ENCODE measurements at places on chromosomes 16 and 17.

DNA sequence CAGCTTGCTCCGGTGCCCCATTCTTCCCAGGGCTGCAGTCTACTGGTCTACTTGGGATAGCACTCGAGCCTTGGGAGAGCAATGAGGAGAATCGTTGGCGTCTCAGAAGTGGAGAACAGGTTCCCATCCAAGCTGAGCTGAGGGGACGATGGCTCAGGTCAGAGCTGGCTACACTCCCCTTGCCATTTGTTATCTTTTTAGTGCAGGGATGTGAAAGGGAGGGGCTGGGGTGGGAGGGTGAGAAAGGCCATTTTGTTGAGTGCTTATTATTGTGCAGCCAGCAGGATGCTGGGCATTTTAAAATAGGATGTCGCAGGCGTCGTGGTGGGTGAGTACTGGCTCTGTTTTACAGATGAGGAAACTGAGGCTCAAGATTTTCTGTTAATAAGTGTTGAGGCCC lies 410.8 kb downstream of the SNX29 start:
- no peak for DNase-seq

GRCh38 chr17:76270770-76271668 lies 5.9 kb downstream of the UBALD2 start:
- no peak for DNase-seq

GRCh38 chr17:9487406-9487805 lies 88.2 kb downstream of the STX8 start:
- DNase-seq: no peak

- DNase-seq: no peak
These were observed 212.9 kb downstream of the CNTNAP4 start for GRCh38 chr16:76490036-76490639.

DNA sequence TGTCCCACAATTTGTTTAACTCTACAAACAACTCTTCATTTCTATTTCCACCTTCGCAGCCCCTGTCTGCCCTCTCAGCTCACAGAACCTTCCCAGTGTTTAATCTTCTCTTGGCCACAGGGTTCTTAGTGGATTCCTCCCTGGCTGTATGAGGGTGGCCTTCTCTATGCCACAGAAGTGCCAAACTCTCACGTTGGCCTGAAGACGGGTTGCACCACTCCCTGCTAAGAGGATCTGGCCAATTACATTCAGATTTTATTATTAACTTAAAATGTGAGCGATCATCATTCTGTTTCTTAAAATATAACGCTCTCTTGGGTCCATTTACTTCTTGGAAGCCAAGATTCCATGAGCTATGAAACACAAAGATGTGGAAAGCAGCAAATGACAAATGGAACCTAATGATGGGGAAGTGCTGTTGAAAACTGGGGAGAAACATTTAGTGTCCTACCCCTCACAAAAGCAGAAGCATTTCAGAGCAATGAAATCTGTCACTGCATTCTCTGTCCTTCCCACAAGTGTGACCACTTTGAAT lies 91.3 kb upstream of the NOG start:
- DNase-seq: no peak

DNA sequence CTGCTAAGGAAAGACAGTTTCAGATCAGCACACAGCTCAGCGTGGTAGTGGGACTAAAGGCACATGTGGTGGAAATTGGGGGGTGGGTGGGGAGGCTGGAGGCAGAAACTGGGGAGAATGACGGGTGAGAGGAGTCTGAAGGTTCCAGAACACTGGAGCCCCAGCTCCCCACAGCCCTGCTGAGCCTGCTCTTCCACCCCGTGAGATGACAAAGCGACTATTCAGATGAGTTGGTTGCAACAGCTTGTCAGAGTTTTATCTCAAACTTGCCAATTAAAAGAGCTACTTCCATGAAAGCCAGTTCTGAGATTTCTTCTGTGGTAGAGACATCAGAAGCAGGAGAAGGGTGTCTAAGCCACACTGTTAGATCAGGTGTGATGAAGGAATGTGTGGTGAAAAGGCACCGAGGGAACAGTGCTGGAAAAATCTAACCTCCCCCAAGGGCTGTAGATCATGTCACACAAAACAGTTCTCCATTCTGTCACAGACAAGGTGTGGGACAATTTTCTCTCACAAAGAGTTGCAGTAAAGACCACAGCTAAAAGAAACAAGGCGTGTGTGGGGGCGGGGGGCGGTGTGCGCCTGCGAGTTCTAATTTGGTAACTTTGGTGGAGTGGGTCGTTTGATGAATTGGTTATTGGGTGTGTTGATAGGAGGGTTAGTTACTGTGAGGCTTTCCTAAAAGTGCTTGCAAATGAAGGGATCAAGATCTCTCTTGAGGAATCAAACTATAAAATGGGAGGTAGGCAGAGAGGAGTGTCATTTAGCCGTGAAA lies 39.0 kb downstream of the CCDC182 start:
- no peak for DNase-seq

DNA sequence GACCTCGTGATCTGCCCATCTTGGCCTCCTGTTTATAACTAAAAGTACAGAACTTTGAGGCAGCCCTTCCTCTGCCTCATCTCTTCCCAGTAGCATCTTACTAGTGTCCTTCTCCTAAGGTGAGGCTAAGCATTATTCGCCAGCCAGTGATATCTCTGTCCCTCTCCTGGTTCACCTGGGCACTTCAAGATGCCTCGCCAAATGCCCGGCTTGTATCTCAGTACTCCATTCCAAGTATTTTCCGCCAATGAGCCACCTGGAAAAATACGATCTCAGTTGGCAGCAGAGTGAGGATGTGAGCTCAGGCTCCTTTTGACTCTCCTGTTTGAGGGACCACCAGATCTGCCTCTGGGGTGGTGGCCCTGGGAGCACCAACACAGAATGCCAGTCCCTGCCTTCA lies 25.9 kb upstream of the WSCD1 start:
- DNase-seq: no peak

GRCh38 chr16:58727028-58727781 lies 6.9 kb downstream of the GOT2 start:
- DNase-seq: no peak

- no peak for DNase-seq
These were observed 226.8 kb downstream of the CHD9NB start for GRCh38 chr16:52825892-52826291.

DNA sequence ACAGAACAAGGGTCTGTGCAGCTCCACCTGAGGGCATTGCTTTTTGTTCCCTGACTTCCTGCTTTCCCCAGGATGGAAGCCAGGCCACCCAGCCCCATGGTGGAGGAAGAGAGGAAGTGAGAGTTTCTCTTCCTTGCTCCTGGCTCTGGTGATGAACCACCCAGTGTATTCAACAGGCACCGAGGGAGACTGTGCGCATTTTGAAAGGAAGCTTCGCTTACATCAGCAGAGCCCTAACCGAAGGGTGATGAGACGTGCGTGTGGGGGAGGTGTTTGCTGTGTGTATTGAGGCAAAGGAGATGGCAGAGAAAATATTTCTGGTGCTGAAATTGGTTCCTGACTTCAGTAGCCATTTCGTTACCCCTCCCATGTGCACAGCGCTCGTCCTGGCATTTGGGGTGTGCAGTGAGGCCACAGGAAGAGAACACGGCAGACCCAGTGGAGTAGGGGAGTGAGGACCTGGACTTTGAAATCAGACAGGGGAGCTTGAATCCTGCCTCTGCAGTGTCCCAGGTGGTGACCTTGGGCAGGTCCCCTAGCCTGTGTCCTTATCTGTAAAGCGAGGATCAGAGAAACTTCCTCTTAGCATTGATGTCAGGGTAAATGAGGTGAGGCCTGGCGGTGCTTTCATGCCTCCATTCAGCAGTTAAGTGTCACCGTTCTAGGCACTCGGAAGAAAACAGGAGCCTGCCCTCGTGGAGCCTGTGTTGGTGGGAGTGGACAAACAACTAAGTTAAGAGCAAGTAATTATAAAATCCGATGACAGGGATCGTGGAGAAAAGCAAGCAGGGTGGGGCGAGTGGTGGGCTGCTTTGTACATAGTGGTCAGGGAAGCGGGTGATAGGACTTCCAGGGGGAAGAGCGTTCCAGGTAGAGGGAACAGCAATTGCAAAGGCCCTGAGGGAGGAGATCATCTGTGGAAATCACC lies 7.4 kb downstream of the CMIP start:
- no peak for DNase-seq

- no peak for DNase-seq
These were observed 21.9 kb downstream of the AIPL1 start for GRCh38 chr17:6413065-6413464.

GRCh38 chr17:13940858-13941665 lies 128.2 kb upstream of the COX10 start:
- DNase-seq: no peak

DNA sequence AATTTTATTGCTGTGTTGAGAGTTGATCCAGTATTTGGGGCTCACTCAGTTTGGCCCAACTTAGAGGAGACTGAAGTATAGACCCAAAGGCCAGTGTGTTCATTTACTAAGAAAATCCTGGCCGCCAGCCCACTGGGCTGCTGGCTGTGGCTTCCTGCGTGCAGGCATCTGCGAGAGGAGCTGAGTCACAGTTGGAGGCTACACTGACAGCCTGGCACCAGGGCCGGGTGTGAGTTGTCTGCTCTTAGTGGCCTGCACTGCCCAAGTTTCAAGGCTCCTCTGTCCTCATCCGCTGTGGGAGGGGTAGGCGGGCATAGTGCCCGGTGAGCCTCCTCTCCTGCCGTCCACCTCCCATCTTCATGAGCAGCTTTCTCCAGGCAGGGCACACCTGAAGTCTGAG lies 54.2 kb downstream of the PLD6 start:
- no peak for DNase-seq

GRCh38 chr17:63945784-63946439 lies 13.8 kb upstream of the CD79B start:
- DNase-seq: no peak

DNA sequence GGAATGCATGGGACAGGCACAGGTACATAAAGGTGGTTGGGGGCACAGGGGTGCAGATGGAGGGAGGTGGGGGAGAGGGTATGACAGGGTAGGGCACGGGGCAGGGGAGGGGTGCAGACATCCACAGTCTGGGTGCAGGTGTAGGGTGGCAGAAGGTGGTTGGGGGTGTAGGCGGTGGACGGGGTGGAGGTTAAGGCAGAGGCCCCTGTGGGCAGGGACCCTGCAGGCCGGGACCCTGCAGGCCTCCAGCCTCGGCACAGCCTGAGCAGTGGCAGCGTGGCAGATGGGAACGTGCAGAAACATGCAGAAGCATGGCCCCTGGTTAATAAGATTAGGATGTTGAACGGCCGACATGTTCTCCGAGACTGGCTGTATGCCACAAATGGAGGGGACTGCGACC lies 115.2 kb downstream of the RBFOX3 start:
- DNase-seq: no peak

- no peak for DNase-seq
These were observed 7.8 kb upstream of the ADGRG1 start for GRCh38 chr16:57620335-57621231.

DNA sequence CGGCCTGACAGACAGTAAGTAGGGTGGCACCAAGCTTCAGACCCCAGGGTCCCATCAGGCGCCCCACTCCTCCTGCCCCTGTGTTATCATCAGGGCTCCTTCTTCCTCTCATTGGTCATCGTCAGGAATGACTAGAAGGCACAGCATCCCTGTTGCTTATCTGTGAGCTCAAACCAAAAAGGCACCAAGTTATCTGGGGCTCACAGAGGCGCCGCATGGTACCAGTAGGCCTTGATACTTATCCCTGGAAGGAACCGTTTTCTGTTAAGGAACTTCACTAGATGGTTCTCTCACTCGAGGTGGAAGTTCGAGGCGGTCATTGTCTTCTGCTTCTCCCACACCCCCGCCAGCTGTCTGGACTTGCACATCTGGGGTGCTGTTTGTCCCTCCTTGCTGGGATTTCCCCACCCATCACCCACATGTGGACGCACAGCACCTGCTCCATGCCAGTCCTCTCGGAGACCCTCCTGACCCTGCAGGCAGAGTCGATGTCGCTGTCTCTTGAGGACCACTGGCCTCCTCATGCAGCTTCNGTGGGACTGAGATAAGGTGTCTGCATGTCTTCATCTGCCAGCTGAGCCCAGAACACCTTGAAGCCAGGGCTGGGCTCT lies 52.1 kb downstream of the METRNL start:
- DNase-seq: no peak

DNA sequence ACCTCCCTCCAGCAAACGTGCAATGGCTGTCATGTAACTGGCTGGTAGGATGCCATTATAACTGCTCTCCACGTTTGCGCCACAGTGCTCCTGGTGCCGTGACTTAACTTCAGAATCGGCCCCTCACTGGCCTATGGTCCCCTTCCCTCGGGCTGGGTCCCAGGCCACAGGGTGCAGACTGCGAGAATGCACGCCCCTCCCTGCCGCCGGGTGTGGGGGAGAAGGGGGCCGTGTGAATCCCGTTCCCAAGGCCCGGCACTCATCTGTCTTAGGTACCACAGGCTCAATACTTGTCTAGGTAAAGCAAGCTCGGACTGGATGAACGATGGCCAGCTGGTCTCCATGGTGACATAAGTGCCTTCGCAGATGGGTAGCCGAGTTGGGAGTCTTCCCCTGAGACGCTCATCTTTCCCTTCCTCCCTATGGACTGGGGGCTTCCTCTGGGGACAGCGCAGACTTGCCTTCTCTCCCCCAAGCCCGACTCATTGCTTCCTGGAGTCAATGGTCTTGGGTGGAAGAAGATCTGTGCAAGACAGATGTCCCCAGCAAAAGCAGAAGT lies 37.8 kb downstream of the TIMM22 start:
- no peak for DNase-seq

DNA sequence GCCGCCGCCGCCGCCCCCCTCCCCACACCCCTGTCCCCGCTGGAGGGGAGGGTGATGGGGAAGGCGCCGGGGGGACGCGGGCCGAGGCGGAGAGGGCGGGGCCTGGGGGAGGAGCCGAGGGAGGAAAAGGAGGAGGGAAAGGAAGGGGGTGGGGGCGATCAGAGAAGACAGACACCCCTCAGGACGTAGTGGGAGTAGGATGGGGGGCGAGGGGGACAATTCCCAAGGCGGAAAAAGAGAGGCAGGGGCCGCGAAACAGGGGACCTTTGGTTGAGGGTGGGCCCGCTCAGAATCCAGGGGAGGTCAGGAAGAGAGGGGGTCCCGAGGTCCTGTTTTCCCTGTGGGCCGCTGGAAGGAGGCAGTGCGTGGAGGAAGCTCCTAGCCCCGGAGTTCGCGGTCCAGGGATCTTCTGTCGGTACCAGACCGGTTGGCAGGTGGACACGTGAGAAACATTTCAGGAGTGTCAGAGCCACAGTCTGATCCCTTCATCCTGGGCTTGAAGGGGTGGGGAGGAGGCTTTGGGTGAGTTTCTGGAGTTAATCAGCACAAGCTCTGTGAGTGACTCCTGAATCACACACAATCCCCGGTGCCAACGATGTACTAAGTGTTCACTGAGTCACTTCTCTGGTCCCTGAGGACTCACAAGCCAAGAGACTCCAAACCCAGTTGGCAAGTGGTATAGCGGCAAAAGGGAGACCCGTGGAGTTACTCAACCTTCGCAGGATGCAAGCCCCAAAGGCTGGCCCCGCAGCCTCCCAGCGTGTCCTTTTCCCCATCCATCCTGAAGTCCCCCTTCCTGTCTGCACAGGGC lies at the start of gene XYLT1:
Gene XYLT1, minus strand, starts transcription at position 53 of the 811 bp plus-strand sequence. CDS start 164 bp downstream, outside the sequence.
- DNase-seq: no peak

GRCh38 chr16:1825864-1826690 lies 548 bp downstream of the HAGH start:
- peak; percentile 45 for DNase-seq

GRCh38 chr16:47887496-47887895 lies 268.3 kb downstream of the ABCC12 start:
- DNase-seq: no peak
